Sigmoid colon (tissue), 7 donors: ENCODE measurements at places on chromosomes 16 and 17.

- no peak for DNase-seq
Observed at GRCh38 chr17:76154936-76155845, 14.1 kb upstream of the FOXJ1 start.

GRCh38 chr17:17994271-17995069 is 21.8 kb downstream of the DRC3 start:
- DNase-seq = no peak

DNA sequence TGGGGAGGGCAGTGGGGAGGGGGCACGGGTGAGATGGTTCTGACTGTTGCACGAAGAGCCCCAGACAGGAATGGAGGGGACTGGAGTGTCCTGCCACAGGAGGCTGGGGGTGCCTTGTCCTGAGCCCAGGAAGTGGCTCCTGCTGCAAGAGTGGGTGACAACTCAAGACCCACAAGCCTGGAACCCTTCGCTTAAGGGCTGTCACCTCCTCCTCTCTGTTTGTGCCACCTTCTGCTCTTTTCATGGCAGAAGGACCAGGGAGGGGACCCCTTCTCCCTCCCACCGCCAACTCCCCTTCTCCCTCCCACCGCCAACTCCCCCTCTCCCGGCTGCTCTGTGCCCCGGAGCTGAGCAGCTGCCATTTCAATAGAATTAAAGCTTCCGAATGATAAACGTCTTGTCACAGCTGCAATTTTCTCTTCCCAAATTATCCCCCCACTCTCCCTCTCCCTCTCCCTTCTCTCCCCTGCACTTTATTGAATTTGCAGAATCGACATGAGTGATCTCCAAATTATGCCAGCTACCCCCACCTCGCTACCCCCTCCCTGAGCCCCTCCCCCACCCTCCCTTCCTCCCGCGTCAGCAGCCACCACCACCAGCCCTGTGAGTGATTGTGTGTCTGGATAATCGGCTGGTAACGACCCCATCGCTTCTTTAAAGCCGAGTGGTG is 13.7 kb downstream of the GJD3 start:
- DNase-seq = no peak

GRCh38 chr17:82528484-82529265 is 9.1 kb downstream of the FOXK2 start:
- peak; percentile 90 for DNase-seq

DNA sequence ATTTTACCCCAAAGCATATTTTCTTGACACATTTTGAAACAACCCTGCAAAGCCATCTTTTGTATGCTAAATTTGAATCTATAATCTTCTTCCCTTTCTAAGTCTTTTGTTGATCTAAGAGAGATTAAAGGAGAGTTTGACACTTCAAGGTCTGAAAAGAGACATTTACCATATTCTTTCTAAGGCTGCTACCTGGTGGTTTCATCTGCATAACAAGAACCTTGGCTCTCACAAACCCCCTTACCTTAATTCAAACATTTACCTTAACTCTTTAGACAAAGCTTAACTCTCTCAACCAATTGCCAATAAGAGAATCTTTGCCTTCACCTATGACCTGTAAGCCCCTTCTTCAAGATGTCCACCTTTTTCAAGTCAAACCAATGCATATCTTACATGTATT is 1143.6 kb downstream of the CDH11 start:
- no peak for DNase-seq

DNA sequence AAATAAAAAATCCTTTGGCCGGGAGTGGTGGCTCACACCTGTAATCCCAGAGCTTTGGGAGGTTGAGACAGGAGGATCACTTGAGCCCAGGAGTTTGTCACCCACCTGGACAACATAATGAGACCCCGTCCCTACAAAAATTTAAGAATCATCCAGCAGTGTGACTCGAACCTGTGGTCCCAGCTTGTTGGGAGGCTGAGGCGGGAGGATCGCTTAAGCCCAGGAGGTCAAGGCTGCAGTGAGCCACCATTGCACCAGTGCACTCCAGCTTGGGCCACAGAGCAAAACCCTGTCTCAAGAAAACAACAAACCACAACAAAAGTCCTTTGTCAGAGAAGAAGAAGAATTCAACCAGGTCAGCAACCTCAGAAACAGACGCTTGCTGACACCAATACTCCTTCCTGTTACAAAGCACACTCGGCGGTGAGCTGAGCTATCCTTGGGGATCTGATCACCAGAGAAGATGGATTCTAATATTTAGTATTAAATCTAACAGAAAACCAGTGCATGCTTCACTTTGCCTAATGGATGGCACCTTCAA is 12.9 kb upstream of the PVALEF start:
- DNase-seq = no peak
